ENCODE measurements at places on chromosomes 12 and 14. TPM values are rescaled to one million over a fixed set of nuclear protein-coding genes. Genes with fewer than 3 reads are reported as not detected.

DNA sequence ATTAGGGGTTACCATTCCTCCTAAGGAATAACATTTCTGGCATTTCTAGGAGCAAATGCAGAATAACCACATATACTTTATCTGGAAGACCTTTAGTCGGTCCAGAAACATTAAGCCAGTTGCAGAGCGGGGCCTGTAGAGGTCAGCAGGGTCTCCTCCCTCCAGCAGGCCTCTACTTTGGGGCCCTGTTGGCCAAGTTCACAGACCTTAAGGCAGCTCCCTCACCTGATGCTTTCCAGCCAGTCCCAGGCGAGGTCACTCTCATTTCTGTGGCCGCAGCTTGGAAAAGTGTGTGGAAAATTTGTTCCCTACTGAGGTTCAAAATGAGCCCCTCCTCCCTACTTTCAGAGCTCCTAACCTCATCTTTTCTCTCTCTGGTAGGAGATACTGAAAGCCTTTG, 74.1 kb downstream of the ESR2 start:
- no peak for DNase-seq

GRCh38 chr12:66776974-66777373, 98.1 kb upstream of the GRIP1 start:
- peak; percentile 83 for DNase-seq

DNA sequence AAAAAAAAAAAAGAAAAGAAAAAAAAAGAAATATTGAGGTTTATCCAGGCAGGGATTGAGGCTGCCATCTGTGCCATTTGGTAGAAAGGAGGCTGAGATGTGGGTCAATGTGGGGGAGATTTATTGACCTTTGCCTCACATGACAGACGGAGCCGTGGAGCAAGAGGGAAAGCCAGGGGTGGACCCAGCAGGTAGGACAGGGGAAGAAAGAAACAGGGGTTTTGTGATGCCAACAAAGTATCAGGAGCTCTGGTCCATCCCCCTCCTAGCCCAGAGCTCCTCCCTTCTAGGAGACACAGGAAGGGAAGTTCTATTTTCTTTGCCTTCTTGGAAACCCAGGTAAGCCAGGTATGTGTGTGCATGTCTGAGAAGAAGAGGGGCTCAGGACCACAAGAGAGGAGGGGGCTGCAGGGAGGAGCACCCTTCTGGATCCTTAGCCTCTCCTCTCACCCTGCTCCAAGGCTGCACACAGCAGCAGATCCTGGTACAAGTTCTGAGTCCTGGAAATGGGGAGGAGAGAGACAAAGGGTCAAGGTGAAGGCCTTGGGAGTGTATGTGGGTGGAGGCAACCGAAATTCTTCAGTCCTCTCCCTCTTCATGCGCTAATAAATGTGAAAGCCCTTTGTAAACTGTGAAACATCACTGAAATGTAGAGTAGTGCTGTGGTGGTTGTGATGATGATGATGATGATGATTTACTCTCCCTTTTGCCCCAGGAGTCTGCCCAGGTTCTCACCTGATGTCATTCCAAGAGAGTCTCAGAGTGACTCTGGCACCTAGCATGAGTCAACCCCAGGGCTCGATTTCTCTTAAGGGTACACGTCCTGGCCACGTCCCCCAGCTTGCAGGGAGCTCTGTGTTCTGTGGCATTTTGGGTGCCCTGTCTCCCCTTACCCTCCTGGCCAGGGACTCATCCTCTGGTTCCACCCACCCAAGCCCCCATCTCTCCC, 26.3 kb downstream of the ZFP36L1 start:
- no peak for DNase-seq

GRCh38 chr14:58555647-58556046, 82.1 kb upstream of the DACT1 start:
- DNase-seq, result no peak

The DIO2 gene
- not detected for total RNA-seq

All from activated CD4-positive, alpha-beta T cell treated with anti-CD3 and anti-CD28 coated beads, Interleukin-2, amount 10 ng/mL, durations not matched to agents 7 days and 5 days (primary cell).